Eye (tissue), 1 donor: ENCODE measurements at places on chromosomes 11 and 22.
A peak's percentile ranks its signal among the peaks of the same experiment; 100 is the strongest.

- DNase-seq: no peak
Measured at GRCh38 chr22:45582236-45582954, 79.7 kb downstream of the FBLN1 start.

DNA sequence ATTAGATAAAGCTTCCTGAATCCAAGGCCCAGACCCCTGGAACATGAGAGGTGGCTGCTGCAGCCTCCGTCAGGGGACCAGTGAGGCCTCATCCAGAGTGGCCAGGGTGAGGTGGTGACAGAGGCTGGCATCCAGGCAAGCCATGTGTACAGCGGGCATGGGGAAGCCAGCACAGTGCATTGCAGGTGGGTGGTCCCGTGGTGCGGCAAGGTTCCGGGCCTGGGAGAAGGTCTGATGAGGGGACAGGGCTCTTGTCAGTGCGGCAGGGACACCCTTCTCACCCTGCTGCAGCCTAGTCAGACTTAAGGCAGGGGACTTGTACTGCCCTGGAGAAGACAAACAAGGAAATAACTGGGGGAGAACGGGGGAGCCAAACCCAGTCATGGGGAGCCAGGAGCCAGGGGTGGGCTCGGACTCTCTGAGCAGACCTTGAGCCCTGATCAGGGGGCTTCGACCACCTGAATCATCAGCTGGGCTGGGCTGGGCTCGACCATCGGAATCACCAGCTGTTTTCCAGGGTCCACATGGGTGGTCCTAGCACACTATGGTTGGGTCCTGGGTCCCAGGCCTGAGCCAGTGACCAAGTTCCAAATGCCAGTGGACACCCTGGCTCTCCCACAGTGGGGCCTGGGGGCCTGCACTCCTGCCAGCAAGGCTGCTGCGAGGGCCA lies 5.1 kb downstream of the TTC38 start:
- no peak for DNase-seq

- no peak for DNase-seq
Measured at GRCh38 chr11:123362186-123362585, 67.9 kb upstream of the GRAMD1B start.

GRCh38 chr11:22133776-22134175 lies 59.1 kb upstream of the ANO5 start:
- no peak for DNase-seq

DNA sequence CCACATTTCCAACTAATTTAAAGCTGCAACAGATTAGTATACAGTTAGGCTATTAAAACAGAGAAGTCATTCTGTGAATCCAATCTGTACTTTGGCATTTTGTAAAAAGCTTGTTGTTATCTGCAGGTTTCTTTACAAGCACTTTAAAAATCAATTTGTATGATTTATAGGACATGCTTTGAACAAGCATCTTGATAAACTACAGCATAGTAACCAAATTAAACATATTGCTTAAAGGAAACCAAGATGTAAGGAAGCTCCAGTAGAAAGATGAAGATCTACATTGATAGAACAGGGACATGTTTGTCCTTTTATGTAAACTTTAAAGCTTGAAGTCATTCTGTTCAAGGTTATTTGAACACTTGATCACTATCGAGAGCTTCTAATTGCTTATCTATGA lies 498.3 kb upstream of the CCDC90B start:
- DNase-seq: no peak

GRCh38 chr22:46536537-46537224 lies 739 bp downstream of the CELSR1 start:
- peak; percentile 24 for DNase-seq

DNA sequence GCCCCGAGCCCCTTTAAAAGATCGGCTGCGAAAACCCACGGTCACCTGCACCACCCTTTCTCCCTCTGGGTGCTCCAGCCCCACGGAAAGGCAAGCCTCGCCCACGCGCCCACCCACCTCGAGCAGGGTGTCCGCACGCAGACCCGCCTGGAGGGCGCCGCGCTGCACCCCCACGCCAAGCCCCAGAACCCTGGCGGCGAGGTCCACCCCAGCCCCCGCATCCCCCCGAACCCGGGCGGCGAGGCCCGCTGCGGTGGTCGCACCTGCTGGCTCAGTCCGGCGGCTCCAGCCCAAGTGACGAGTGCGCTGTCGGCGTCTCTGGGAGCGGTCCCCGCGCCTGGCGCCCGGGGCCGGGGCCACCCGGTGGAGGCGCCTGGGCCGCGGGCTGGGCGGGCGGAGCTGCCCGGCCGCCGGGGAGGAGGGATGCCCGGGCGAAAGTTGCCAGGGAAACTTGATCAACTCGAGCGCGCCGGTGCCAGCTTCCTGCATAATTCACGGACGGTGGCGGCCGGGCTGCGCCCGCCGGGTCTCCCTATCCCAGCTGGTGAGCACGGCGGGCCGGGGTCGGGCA lies 1.1 kb downstream of the SHANK2 start:
- DNase-seq: peak; percentile 46

DNA sequence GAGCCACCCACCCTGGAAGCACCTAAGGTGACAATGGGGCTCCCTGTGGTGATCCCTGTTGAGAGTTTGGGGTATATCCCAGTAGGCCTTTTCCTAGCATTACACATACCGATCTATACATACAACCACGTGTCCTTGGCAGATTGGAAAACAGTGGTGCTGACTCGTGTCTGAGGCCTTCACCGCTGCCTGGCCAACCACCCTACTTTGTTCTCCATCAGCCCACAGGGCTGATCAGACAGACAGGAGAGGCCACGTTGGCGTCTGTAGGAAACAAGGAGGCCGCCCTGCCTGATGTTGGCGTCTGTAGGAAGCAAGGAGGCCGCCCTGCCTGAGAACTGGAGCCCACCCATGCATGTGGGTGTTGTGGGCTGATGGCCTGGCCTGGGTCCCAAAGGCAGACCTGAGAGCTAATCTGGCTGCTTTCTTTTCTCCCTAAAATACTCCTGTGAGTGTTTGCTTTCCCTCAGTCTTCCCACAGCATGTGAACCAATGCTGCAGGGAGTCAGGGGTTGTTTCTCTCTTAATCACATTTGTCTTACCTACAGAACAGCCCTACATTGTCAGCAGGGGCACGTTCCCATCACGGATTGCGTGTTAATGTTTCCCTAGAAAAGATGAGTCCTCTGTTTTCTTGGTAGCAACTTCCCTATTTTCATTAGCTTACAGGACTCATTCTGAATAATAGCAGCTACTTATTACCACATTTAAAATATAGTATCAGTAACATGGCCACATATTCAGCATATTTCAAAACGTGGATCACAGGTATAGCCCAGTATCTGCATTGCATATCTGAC lies 57.2 kb downstream of the SBF1 start:
- DNase-seq: no peak

DNA sequence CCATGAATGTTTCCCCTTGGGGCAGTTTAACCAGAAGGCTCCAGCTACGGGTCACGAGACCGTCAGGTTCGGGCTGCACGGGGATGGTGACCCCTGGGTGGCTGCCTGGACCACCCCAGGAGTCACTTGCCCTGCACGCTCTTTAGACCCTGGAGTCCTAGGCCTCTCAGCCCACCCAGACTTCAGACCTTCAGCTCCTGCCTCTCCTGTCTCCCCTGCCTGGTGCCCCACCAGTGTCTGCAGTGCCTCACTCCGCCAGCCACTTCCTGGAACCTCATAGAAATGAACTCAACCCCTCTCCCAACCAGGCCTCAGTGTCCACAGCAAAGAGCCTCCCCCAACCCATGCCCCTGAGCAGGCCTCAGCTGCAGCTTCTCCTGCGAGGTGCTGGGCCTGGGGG lies 12.5 kb upstream of the MS4A10 start:
- DNase-seq: no peak

DNA sequence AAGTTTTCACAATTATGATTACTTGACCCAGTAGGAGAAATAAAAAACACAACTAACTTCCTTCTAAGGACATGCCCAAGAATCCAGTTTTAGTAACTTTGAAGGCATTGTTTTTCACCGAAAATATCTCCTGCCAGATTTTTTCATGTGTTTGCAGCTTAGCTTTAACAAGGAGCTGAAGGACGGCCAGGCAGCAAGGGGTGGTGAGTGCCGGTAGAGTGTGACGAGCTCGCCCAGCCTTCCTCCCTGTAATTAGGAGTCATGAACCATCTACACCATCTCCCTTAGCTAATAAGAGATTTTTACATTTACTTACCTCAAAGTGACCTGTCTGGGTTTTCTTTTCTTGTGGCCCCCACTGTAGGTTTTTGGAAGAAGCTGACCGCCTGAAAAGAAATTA lies 72.0 kb downstream of the BMAL1 start:
- no peak for DNase-seq

DNA sequence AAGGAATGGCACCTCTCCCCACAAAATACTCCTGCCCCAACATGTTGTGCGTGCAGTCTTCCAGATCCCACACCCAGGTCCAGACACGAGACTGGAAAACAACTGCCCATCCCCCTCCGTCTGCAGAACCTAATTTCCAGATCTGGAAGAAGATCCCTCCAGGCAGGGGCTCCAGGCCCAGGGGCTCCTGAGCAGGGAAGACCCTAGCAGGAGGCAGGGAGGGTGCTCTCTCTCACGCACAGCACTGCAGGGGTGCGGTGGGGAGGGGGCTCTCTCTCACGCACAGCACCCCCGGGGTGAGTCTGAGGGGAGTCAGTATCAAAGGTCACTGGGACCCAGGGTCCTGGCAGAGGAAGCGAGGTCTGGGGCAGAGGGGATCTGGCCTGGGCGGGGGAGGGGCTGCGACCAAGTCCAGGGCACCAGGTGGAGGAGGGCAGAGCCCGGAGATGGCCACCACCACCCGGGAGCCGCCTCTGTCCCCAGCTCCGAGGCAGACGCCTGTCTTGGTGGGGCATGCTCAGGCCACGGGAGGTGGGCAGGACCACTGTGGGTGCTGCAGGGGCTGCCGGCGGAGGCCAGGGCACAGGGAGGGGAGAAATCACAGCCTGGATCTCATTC lies 1.7 kb downstream of the MLC1 start:
- DNase-seq: peak; percentile 47

- DNase-seq: no peak
Measured at GRCh38 chr11:16242806-16243205, 113.5 kb downstream of the SOX6 start.

DNA sequence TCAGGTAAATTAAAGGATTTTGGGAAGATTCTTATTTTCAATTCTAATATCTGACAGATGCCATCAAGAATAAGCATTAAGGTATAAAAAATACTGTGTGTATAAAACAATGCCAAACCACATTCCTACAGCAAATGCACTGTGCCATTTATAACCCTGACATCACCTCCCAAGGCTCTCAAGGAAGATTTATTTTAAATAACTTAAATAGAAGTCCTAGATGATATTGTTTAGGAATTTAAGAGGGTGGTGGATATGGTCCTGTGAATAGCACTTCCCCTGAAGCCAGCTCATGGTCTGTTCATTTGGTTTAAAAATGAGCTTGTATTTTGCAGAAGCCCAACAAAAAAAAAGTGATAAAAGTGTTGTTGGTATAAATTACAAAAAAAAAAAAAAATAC lies 32.1 kb downstream of the PPIL2 start:
- no peak for DNase-seq

DNA sequence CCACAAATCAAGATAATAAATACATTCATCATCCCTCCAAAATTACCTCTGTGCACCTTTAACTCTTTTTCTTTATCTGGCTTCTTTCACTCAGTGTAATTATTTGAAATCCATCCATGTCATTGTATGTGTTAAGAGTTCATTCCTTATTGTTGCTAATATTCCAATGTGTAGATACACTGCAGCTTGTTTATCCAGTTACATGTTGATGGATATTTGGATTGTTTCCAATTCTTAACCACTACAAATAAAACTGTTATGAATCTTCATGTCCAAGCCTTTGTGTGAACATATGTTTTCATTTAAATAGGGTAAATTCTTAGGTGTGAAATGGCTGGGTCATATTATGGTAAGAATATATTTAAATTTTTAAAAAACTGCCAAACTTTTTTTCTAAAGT lies 323.3 kb upstream of the NCAM1 start:
- no peak for DNase-seq

- DNase-seq: no peak
Measured at GRCh38 chr11:18265949-18266348, at the start of gene SAA1. TSS of gene SAA1 (plus strand) at chr11:18266264. CDS start at chr11:18266888, 624 bp downstream.

GRCh38 chr11:125777309-125777708 lies 1.3 kb downstream of the PATE2 start:
- no peak for DNase-seq

- peak; percentile 64 for DNase-seq
Measured at GRCh38 chr11:43267856-43268580, 43.8 kb upstream of the API5 start.

GRCh38 chr11:61791737-61792309 lies 576 bp downstream of the TMEM258 start:
- DNase-seq: peak; percentile 95

GRCh38 chr11:26703411-26704191 lies 18.3 kb downstream of the SLC5A12 start:
- DNase-seq: no peak

DNA sequence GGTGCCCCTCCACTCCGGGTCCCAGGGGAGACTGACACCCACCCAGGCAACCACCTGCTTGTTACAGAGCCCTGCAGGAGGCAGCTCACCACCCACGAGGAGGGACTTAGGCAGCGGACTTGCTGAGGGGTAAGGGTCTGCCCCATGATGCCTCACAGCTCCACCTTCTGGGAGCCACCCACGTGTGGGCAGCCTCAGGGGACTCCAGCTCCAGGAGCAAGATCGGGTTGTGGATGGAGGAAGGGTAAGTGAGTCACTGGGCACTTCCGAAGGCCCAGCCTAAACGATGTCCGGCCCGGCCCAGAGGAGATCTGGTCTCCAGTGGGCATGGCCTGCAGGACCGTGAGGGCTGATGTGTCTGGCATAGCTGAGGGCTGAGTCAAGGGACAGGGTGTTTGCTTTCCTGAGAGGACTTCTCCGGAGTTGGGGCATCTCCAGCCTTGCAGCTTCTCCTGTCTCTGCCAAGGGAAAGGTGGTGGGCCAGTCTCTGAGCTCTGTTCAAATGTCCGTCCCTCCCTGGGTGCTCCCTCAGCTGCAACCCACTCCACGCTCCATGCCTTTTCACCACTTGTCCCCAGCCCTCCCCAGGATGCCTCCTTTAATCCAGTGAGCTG lies 32.3 kb upstream of the P2RY2 start:
- no peak for DNase-seq

DNA sequence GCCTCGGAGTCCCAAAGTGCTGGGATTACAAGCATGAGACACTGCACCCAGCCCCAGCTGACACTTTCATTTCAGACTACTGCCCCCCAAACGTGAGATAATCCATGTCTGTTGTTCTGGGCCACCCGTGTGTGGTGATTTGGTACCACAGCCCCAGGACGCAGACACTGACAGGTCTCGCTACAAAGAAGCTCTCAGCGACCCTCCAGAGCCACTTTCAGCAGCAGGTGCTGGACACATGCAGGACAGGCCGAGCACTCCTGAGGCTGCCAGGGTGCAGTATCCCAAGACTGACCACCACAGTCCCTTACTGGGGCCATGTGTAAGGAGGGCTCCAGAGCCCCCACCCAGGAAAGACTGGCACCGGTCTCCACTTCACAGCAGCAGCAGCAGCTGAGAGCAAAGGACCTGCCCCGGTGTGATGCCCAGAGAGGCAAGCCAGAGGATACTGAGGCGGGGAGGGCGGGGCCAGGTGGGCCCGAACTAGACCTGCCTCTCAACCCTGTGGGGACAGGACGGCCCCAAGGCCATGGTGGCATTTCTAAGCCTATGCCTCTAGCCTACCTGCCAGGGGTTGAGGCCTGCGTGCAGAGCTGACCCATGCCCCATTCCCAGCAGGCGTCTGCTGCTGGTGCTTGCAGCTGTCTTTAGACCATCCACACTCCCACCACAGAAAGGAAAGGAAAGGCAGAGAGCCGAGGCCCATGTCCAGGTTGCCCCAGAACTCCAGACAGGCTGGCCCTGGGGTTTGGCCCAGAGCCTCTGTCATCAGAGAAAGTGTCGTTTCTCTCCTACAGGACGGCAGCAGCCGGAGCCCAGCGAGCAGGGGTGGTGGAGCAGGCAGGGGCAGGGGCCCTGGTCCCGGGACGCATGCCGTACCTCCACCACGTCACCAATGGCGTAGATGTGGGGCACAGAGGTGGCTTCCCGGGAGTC lies 28.0 kb upstream of the GNB1L start:
- DNase-seq: no peak
